HepG2 (cell line): ENCODE measurements at places on chromosomes 2 and 18.

GRCh38 chr2:237573721-237574415, 7.5 kb downstream of the PRLH start:
- no peak for DNase-seq

- DNase-seq = no peak
Observed at GRCh38 chr2:219662566-219662965, 35.1 kb downstream of the SLC4A3 start.

- no peak for DNase-seq
Observed at GRCh38 chr2:58514252-58514651, 273.1 kb upstream of the FANCL start.

DNA sequence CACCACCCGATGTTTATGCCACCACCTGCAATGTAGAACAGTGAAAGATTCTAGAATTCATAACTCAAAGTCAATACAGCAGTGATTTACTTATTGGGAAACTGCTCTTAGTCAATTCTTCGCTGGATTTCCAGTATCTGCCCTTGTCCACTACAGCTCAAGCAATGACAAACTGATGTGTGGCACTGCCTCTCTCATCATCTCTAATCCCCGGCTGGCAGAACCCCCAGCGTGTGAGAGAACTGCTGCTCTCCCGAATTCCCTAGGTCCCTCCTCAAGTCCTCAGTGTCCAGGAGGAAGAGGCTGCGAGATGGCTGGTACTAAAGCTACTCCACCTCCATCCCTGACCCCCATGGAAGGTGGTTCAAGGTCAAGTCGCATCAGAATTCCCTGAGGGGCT, 1.6 kb downstream of the TXNL4A start:
- DNase-seq = no peak

DNA sequence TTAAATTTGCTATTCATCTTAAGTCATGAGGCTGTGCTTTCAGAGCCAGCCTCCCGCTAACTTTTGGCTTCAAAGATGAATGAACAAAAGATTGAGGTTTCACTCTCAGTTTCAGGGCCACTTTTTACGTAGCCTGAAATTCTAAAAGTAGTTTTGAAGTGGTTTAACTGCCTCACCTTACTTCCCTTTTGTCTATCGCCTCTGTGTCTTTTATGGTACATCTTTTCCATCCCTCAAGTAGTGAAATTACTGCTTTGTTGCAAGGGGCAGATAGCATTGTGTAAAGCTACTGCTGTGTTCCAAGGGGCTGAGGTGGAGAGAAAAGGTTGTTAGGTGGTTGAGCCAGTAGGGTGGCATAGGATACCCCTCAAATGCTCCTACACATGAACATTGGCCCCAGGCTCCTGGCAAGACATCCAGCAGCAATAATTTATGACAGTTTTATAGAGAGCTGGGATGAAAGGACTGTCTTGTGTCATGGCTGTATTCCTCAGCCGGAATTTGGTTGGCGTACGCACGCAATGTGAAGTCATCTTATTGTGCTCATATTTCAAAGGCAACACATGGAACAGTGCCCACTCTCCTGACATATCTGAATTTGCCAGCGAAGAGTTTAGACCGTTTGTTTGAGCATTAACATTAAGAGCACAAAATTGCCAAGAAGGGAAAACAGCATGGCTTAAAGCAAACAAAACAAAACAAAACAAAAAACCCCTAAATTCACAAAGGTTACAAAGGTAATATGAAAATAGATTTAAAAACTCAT, 32.2 kb downstream of the QPCT start:
- DNase-seq = no peak

DNA sequence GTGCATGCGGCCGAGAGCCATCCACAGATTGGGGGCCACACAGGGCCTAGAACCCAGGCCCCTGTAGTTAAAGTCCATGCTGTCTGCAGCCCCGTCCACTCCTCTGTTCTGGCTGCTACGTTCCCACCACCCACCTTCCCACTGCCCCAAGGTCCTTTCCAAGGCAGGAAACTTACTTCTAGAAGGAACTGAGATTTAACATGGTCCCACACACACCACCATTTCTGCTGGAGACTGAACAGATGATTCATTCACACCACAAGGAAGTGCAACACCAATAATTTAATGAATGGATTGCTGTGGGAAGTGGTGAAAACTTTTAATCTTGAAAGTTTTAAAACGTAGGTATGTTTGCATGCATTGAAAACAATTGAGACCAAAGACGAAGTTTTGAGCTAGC, 95.2 kb downstream of the LBH start:
- DNase-seq = no peak

- peak; percentile 76 for DNase-seq
Observed at GRCh38 chr2:70861777-70862625, 26.4 kb upstream of the CD207 start.

- DNase-seq = no peak
Observed at GRCh38 chr2:157722580-157723234, 94.0 kb upstream of the ACVR1C start.

DNA sequence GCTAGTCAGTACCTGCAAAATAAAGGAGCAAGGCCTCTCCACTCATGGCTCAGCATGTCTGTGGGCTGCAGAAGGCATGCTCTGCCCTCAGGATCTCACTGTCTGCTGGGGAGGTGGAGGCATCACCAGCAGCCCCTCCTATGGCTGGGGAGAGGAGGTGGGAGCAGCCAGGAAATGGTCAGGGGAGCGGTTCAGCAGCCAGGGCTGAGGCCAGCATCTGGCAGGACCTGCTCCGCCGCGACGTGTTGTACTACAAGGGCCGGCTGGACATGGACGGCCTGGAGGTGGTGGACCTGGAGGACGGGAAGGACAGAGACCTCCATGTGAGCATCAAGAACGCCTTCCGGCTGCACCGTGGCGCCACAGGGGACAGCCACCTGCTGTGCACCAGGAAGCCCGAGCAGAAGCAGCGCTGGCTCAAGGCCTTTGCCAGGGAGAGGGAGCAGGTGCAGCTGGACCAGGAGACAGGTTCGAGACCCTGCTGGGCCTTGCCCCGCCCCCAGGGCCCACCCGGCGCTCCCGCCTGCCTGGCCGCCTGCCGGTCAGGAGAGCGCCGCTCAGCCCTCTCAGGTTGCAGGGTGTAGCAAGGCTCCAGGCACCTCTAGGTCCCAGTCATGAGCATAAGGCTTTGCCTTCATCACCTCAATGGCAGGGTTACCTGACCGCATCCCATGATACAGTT, 49.0 kb downstream of the FAM168B start:
- DNase-seq = no peak

DNA sequence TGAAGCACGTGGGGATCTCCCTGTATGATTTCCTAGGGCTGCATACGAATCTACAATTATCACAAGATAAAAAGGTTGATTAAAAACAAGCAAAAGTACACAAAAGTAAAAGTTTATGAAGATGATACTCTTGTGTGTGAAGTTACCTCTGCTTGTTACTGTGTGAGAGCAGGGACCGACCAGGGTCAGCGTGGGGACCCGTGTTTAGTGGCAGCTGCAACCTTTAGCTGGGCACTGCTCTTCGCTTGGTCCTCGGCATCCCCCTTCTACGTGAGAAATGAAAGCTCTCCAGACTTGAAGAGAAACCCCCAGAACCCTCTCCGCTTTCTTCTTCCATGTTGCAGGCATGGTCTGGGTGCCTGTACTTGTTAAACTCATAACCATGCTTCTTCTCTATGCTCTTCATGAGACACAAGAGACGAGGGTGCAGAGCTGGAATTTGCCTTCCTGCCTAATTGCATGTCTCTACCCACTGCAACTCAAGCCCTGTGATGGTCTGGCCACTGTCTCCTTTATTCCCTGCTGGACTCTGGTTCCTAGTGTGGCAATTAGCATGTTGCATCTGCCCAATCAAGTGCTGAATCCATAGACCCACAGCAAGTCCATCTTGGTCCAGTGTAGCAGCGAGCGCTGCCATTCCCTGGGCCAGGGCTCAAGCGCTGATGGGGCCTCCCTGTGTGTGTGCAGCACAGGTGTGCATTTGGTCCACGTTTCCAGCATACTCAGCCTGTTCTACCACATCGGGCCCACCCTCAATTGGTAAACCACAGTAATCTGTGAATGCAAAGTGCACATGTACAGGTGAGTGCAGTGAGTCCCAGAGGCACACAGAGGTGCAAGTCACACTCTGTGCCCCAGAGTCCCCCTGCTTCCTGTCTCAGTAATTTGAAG, 88.5 kb downstream of the TWIST2 start:
- no peak for DNase-seq

GRCh38 chr18:40577981-40578365, 1377.1 kb upstream of the PIK3C3 start:
- no peak for DNase-seq
